H9 (cell line): ENCODE measurements at places on chromosomes 5 and 9. TPM values are rescaled to one million over a fixed set of nuclear protein-coding genes. Genes with fewer than 3 reads are reported as not detected.

- no peak for DNase-seq
Observed at GRCh38 chr9:95078511-95078910, 239.0 kb downstream of the FANCC start.

CARTPT gene
- total RNA-seq = not detected in 2 replicates

DNA sequence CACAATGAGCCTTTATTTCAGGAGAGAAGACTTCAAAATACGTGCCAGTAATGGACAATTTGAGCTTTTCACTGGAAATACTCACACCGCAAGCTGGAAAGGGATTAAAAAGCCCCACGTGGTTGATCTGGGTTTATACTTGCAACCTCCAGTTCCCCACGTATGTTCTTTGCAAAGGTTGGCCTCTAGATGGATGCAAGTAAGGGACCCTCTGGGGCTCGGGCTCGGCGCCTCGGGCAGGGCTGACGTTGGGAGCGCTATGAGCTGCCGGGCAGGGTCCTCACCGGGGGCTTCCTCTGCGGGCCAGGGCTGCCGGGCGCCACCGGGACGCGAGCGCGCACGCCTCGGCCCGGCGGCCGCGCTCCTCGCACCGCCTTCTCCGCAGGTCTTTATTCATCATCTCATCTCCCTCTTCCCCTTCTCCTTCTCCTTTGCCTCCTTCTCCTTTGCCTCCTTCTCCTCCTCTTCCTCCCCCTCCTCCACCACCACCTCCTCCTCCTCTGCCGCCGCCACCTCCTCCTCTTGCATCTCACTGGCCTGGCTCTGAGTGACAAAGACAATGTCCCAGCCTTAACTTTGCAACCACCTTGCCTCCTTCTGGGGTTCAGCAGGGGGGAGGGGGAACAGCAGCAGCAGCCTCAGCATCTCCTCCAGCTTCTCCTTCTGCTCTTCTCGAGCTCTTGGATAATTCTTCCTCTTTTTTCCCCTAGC is 701 bp upstream of the ZNF462 start:
- DNase-seq = peak; percentile 74

PCSK1 gene
- total RNA-seq = 2.0 and 2.9 TPM in 2 replicates

OR1J2 gene
- not detected in 2 replicates for total RNA-seq

DNA sequence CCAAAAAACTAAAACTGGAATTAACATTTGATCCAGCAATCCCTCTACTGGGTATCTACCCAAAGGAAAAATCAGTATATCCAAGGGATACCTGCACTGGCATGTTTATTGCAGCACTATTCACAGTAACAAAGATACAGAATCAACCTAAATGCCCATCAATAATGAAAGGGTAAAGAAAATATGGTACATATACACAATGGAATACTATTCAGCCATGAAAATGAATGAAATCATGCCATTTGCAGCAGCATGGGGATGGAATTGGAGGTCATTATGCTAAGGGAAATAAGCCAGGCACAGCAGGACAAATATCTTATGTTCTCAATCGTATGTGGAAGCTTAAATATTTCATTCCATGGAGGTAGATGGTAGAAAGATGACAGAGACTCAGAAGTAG is 9.7 kb downstream of the VLDLR start:
- DNase-seq = no peak

PCDHGB1 gene
- 5.0 and 5.2 TPM in 2 replicates for total RNA-seq

GRCh38 chr9:131266266-131267229 is 9.8 kb downstream of the FAM78A start:
- no peak for DNase-seq

DNA sequence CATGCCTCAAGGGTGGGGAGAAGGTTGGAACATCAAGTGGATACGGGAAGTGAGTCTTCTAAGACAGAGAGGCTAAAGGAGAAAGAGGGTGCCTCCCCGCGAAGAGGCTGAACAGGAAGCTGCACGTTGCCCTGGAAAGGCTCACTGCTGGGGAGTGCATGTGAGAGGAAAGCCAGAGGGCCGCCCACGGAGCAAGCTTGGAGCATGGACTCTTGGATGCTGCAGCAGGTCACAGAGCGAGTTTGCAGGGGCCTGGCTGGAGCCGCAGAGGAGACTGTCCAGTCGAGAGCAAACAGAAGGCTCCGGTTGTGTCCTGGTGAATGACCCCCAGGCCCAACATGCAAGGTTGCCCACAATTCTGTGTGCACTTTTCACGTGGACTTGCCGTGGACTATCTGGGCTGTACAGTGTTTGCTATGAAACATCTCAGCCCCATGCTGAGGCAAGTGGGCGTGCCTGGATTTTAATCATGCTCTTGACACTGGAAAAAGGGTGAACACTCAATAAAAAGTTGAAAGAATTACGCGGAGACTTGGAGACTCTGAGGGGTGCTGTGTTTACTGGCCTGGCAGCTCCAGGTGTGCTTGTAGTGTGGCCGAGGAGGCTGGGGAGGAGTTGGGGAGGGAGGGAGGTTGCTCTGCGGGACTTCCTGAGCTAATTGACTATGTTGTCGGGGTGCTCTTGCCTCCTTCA is 54.5 kb upstream of the GARNL3 start:
- DNase-seq = no peak

DNA sequence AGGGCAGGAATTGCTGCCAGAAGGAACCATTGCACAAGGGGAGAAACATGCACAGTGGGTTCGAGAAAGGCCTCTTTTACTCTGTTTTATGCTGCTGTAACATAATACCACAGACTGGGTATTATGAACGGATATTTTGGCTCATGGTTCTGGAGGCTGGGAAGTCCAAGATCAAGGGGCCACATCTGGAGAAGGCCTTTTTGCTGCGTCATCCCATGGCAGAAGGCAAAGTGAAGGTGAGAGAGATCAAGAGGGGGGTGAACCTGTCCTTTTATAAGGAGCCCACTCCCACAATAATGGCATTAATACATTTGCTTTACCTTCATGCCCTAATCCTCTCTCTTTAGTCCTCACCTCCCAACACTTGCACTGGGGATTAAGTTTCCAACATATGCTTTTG is 136.9 kb upstream of the ALDH1B1 start:
- no peak for DNase-seq

NTNG2 gene
- 0.52 and 0.66 TPM in 2 replicates for total RNA-seq

- no peak for DNase-seq
Observed at GRCh38 chr5:1504069-1504595, 19.6 kb downstream of the LPCAT1 start.

DNA sequence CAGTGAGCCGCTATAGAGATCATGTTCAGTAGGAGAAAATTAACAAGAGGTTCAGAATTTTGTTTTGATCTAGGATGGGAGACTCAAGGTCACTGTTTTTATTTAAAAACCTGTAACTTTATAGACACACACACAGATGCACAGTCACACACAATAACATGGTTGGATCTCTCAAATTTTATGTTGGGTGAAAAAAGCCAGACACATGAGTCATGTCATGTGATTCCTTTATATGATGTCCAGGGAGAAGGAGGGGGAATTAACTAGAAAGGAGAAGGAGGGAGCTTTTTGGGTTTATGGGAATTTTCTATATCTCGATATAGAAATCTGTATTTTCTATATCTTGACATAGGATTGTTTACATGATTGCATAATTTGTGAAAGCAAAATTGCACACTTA is 17.1 kb downstream of the C6 start:
- no peak for DNase-seq

- no peak for DNase-seq
Observed at GRCh38 chr5:134053840-134054338, 49.1 kb upstream of the VDAC1 start.

NIPBL gene
- total RNA-seq = 56.0 and 61.3 TPM in 2 replicates

DNA sequence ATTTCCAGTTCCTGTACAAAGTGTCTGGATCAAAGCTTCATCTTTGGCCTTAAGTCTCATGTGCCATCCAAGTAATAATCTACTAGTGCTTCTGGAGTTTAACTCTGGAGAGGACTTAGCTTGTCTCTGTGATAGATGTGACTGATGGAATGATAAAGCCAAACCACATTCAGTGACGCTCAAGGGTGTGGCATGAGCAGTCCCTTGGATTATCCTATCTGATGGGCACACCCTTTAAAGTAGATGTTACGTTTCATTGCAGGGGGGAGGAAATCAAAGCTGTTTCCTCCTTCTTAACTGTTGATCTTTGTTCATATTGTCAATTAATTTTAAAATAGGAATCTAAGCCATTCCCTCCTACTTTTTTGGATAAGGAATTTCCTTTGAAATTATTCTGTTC is 8.5 kb upstream of the EGFLAM start:
- DNase-seq = no peak

PCDHB5 gene
- total RNA-seq = 2.8 and 2.9 TPM in 2 replicates

DNA sequence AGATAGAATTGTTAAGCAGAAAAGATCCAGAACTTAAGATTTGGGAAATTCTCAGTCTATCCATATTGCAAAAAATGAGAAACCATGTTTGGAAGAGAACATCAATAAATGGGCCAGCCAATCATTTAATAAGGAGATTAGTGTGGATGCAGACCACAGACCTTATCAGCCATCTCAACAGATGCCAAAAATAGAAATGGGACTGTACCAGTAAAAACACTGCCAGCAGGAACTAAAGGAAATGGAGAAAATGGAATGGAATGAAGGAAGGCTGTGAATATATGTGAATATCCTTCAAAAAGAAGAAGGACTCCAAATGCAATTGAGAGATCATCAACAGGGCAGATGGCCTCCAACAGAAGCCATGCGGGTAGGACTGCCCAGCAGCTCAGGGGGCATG is 52.7 kb upstream of the ZNF618 start:
- DNase-seq = no peak

GRCh38 chr9:132350861-132351315 is 3.9 kb downstream of the SETX start:
- DNase-seq = no peak

FOCAD gene
- 43.3 and 45.6 TPM in 2 replicates for total RNA-seq
